ENCODE measurements at places on chromosomes 2 and 18. TPM values are rescaled to one million over a fixed set of nuclear protein-coding genes. Genes with fewer than 3 reads are reported as not detected.

Gene GPR39
- not detected for total RNA-seq

Gene ZNF892
- 1.7 TPM for total RNA-seq

Gene OSBPL6
- total RNA-seq = 0.40 TPM

Gene C1GALT1C1L
- total RNA-seq = not detected

Gene LYPD1
- not detected for total RNA-seq

Gene CNRIP1
- not detected for total RNA-seq

Gene TUBA4A
- 196 TPM for total RNA-seq

Gene WDCP
- 17.8 TPM for total RNA-seq

Gene RGPD3
- not detected for total RNA-seq

Gene ALLC
- total RNA-seq = not detected

Gene TTR
- total RNA-seq = not detected

Gene SLC25A52
- not detected for total RNA-seq

Gene RBFA
- 17.6 TPM for total RNA-seq

Gene HRH4
- not detected for total RNA-seq

Gene INHBB
- total RNA-seq = not detected

Gene CXCR4
- total RNA-seq = 1,323 TPM

Gene TTN
- 36.9 TPM for total RNA-seq

Gene HTR2B
- not detected for total RNA-seq

Gene CHRNG
- not detected for total RNA-seq

Gene MSH2
- total RNA-seq = 44.7 TPM

Gene BOLL
- not detected for total RNA-seq

Gene SIX2
- not detected for total RNA-seq

Gene ASPRV1
- total RNA-seq = 2.3 TPM

Gene ANKRD30BL
- not detected for total RNA-seq

Gene UPP2
- total RNA-seq = not detected

Gene IL37
- not detected for total RNA-seq

Gene PPP1CB
- 202 TPM for total RNA-seq

Gene MALL
- 0.36 TPM for total RNA-seq

Gene RAB17
- not detected for total RNA-seq

Gene TMEM17
- total RNA-seq = 0.15 TPM

Gene SDC1
- total RNA-seq = 0.37 TPM

Gene CSRNP3
- not detected for total RNA-seq

Gene ASIC4
- not detected for total RNA-seq

Gene MC4R
- total RNA-seq = not detected

Gene SLC9A2
- not detected for total RNA-seq

Gene LRRC30
- not detected for total RNA-seq

Gene TMEM247
- not detected for total RNA-seq

Gene LIMS4
- total RNA-seq = 1.4 TPM

Gene CNTNAP5
- total RNA-seq = not detected

Gene PLEKHB2
- 43.1 TPM for total RNA-seq

Gene IL1R2
- total RNA-seq = 2.7 TPM

Gene SPP2
- total RNA-seq = not detected

Gene MEP1B
- 0.35 TPM for total RNA-seq

Gene UGT1A6
- not detected for total RNA-seq

Gene KRCC1
- 33.9 TPM for total RNA-seq

Gene IL1F10
- total RNA-seq = not detected

Gene SH3RF3
- total RNA-seq = 0.28 TPM

Gene CHN1
- total RNA-seq = 2.4 TPM

Gene NPAS2
- 15.0 TPM for total RNA-seq

Gene KRTCAP3
- 25.0 TPM for total RNA-seq

Gene ACMSD
- total RNA-seq = not detected

Gene DUSP19
- total RNA-seq = 1.2 TPM

Gene ZBTB7C
- not detected for total RNA-seq

Gene LOXHD1
- 0.34 TPM for total RNA-seq

Gene IL1RL1
- not detected for total RNA-seq

Gene HSPE1
- 46.3 TPM for total RNA-seq

Gene TIA1
- 244 TPM for total RNA-seq

Gene UGT1A9
- not detected for total RNA-seq
